Stimulated activated naive B cell treated with anti-CD40 and anti-IgM and Interleukin-4, amounts not matched to agents 10 μg/mL and 1 μg/mL and 100 μg/mL, for 72 hours (primary cell): ENCODE measurements at places on chromosomes 6 and 20.
A peak's percentile ranks its signal among the peaks of the same experiment; 100 is the strongest.

- no peak for DNase-seq
Observed at GRCh38 chr20:25867776-25868649, 171.4 kb upstream of the ZNF337 start.

DNA sequence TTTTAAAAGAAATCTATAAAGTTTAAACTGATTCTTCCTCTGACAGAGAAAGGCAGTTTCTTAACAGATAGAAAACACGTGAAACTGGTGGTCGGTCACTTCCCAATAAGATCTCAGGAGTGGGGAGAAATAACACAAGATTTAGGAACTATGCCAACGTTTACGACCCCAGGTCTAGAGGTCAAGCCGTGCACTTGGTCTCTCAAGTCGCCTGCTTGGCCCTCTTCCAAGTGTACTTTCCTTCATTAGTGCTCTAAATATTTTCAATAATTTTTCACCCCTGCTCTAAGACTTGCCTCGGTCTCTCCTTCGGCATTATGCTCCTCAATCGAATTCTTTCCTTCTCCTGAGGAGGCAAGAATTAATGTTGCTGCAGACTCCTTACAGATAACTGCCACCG is 61.7 kb downstream of the TRIM27 start:
- no peak for DNase-seq

GRCh38 chr6:7252390-7252789 is 60.6 kb downstream of the SSR1 start:
- DNase-seq = no peak

DNA sequence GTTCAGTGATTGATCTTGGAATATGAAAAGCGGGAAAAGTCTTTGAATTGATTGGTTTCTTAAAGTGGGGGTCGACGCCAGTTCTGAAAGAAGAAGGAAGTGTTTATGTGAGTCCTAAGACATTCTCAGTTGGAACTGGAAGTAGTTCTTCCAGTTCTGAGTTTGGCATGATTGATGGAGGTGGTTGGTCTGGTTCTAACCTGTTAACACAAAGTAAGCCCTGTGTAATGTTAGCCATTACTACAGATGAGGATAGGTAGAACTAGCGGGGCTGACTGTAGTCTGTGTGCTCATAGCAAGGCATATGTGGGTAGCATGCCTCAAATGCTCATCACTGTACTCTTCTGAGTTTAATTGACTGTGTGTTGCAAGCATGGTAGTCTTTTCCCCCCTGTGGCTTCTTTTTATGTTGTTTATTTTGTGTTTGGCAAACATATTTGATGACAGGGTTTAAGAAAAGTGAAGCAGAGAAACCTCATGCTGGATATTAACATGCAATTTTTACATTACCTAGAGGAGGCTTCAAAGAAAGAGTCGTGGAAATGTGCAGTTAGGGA is 24.9 kb downstream of the CITED2 start:
- no peak for DNase-seq

DNA sequence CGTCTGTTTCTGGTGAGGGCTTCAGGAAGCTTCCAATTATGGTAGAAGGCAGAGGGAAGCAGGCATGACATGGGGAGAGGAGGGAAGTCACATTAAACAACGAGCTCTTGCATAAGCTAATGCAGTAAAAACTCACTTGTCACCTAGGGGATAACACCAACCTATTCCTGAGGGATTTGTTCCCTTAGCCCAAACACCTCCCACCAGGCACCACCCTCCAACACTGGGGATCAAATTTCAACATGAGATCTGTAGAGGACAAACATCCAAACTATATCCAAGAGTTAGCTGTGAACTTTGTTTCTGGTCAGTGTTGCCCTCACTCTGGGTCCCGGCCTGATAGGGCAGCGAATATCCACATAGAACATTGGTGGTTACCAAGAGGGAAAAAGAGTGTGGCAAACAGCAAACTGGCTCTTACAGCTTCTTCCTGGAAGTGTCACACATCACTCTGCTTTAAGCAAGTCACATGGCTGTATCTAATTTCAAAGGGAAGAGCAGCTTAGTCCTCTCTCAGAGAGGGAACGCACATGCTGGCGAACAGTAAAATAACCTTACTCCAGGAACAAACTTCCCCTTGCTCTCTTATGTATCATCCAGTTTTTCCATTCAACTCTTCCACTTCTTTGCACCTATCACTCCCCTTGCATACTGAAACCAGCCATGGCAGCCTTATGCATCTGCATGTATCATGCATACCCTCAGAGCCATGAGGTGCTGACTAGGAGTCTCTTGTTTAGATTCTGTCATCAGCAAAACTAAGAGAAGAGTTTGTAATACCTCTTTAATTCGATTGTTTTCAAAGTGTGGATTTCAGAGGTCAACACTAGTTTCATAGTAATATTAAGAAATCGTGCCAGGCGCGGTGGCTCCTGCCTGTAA is 4.8 kb upstream of the MOCS1 start:
- DNase-seq = no peak

- no peak for DNase-seq
Observed at GRCh38 chr6:79543886-79544285, 6.7 kb upstream of the LCA5 start.

DNA sequence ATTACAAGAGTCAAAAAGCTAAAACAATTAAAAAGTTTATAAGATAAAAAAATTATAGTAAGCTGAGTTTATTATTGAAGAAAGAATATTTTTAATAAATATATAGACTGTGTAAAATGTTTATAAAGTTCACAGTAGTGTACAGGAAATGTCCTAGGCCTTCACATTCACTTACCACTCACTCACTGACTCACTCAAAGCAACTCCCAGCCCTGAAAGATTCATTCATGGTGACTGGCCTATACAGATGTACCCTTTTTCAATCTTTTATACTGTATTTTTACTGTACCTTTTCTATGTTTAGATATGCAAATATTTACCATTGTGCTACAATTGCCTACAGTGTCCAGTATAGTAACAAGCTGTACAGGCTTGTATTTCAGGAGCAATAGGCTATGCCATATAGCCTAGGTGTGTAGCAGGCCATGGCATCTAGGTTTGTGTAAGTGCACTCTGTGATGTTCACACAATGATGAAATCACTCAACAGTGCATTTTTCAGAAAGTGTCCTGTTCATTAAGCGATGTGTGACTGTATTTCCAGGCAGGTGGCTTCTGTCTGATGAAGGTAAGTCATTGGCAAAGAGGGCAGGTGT is 130.2 kb downstream of the BTBD3 start:
- DNase-seq = no peak

GRCh38 chr6:25278261-25278913 is 787 bp upstream of the CARMIL1 start:
- peak; percentile 2 for DNase-seq

DNA sequence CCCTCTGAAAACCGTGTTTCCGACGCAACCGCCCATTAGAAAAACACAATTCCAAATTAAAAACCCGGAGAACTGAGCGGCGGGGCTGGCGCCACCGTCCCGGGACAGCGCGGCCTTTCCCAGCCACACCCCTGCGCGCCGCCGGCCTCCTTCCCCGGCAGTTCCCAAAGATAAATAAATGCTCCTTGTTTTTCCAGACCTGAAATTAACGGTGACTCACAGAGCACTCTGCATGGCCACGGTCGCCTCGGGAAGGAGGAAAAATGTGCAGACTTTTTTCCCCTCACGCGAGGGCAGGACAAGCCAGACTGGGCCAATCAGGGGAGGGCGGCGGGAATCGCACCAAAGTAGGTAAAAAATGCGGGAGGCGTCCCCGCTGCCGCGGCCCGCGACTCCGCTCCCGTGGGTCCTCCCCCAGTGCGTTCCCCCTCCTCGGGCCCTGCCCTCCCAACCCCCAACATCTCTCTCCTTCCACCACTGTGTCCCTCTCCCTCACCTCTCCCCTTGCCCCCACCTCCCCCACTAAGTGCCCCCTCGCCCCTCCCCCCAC is 828 bp upstream of the DSTN start:
- DNase-seq = no peak

GRCh38 chr6:113693851-113694250 is 163.3 kb upstream of the MARCKS start:
- no peak for DNase-seq

- DNase-seq = peak; percentile 40
Observed at GRCh38 chr20:2742934-2743559, 50.5 kb downstream of the EBF4 start.

DNA sequence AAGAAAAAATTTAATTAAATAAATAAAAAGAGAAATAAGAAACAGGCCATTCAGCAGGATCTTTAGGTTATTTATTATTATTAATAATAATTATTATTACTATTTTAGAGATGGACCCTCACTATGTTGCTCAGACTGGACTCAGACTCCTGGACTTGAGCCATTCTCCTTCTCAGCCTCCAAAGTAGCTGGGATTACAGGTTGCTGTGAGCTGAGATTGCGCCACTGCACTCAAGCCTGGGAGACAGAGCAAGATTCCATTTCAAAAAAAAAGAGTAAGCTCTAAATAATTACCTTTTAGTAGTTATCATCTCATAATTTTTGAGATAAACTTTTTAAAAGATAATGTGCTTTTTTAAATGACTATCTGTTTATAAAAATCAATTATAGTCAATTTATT is 1102.8 kb upstream of the GJE1 start:
- no peak for DNase-seq

- no peak for DNase-seq
Observed at GRCh38 chr6:17331238-17331637, 50.1 kb downstream of the RBM24 start.

DNA sequence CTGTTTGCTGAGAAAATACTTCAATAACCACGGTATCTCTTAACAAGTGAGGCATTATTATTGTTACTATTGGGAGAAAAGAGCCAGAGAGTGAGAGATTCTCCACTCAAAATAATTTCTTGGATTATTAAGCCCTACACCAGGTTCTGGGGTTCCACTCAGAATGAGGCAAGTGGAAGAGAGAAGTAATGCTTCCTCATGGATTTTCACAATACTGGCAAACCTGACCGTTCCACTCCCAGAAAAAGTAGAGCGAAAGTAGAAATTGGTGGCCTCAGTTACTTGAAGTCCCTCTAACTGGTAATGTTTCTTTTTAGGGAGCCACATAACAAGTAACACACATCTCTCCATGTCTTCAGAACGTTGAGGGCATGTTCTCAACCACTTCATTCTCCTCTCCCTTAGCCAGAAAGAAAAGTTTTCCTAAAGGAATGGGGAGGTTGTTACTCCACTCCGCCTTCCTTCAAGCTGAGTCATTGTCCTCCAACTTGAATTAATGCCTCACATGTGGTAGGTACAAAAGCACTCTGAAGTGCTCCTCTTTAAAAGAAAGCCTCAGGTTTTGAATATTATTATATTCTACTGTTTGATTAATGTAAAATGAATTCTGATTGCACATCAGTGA is 1.9 kb downstream of the BAG2 start:
- no peak for DNase-seq

DNA sequence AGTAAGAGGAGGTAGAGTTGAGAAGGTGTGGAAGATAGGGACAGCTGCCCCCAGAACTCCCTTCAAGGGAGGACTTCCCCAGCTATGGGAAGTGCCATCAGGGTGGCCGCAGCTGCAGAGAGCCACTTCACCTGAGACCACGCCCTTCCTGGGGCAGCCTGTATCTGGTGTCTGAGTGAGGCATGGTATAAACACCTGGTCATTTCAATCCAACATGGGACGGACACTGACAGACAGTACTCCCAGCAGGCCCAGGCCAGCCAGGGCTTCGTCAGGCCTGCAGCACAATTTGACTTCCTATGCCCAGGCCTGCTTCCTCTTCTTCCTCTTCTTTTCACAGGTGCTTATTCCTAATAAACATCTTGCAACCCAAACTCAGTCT is 4.5 kb downstream of the SOX12 start:
- no peak for DNase-seq

GRCh38 chr20:58003525-58003924 is 224.9 kb downstream of the ANKRD60 start:
- DNase-seq = no peak

DNA sequence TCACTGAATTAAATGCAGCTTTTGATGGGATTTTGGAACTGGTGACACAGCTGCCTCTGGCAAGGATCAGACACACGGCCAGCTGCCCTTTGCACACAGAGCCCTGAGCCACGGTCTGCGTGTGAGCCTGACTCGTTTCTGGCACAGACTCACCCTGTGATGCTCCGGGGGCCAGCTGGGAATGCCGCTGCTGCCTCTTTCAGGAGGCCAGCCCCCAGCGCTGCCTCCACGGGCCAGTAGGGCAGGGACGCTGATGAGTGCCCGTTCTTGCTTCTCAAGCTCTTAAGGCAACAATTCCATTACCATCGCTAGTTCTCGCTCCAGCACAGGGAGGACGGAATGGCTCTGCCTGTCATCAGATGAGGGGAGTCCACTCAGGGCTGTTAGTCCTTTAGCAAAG is 61.6 kb downstream of the IRF4 start:
- no peak for DNase-seq

DNA sequence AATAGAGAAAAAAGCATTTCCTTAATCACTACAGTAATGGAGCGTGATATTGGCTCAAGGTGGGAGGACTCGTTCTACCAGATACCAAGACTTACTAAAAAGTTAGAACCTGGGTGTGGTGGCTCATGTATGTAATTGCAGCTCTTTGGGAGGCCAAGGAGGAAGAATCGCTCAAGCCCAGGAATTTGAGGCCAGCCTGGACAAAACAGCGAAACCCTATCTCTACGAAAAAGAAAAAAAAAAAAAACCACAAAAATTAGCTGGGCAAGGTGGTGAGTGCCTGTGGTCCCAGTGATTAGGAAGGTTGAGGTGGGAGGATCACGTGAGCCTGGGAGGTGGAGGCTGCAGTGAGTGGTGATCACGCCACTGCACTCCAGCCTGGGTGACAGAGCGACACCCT is 24.0 kb upstream of the ATRN start:
- DNase-seq = no peak

DNA sequence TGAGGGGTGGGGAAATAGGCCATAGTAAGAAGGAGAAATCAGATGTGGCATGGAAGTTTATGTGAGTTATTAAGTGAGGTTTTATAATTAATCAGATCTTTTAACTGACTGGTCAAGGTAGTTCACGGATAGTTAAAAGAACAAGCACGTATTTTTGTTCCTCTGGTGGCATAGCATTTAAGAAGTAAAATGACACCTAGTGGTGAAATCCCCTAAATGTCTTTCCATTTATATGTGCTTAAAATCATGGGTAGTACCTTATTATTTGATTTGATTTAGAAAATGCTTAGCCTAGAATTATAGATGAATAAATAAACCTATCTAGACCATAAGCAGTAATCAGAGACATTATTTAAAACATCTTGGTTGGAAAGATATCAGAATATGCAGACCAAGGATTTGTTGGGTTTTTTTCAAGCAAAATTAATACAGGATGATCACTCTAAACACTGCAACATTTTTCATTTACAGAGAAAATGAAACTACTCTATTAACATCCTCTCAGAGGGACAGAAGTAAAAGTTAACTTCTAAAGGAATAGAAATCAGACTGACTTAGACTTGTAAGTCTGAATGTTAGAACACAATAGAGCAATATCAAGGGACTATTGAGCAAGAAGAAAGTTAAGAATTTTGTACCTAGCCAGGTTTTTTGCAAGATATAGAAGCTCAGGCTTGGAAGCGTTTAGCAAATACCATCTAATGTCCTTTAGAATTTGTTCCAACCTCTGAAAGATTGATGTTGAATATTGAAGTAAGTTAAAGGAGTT is 81.1 kb downstream of the STXBP5 start:
- DNase-seq = no peak
